ENCODE measurements at places on chromosomes 16 and 17. TPM values are rescaled to one million over a fixed set of nuclear protein-coding genes. Genes with fewer than 3 reads are reported as not detected.

DNA sequence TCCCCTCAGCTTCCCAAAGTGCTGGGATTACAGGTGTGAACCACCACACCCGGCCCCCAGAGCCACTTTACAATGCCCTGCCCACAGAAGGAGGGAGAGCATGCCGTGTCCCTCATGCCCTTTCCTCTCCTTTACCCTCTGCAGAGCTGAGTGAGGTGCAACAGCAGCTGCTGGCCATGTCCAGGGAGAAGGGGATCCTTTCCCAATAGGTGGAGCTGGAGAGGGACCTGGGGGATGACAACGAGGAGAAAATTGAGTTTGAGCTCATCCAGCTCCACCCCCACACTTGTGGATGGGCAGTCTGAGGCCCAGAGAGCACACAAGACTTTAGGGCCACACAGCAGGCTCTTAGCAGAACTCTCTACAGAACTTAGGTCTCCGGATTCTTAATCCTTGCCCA, 7.9 kb upstream of the GSDMA start:
- DNase-seq = no peak

DNA sequence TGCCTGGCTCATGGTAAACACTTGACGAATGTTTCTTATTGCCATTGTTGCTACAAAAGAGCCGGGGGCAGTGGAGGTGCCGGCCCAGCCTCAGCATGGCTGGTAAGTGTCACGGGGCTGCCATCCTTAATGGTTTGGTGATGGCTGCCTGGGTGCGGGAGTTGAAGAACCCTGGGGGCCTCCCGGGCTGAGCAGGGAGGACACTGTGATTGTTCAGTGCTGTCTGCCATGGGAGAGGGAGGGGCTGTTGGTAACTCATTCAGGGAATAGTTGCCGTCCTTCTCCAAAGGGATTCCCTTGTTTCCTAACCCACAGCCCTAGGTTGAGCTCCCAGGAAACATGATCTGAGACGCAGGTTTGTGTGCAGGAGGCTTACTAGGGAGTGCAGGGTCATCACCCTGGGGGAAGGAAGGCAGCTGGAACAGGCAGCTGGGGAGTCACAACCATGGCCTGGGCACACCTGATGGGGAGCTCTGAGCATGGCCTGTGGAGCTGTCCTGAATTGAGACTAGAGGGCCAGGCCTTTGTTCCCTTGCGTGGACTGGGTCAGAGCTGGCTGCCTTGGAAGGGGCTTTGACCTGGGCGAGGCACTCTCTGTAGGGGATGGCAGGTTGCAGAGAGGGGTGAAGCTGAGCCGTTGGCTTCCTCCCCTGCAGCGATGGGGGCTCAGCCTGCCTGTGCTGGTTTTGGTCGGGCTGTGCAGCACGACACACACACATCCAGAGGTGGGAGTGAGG, 85.7 kb downstream of the PLCG2 start:
- DNase-seq = no peak

DNA sequence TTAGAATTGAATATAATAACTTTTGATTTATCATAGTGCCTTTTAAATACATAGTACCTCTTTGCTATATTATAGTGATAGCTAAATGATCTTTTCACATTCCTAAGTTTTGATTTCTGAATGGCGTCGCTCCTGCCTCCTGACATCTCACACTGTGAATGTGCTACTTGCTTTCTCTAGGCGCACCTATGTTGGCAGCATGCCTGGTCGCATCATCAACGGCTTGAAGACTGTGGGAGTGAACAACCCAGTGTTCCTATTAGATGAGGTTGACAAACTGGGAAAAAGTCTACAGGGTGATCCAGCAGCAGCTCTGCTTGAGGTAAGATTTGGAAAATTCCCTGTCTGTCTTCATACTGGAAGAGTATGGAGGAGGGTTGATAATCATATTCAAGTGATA, 29.8 kb upstream of the ABCC11 start:
- DNase-seq = no peak

CCL1 gene
- not detected for total RNA-seq

VMP1 gene
- 133 TPM for total RNA-seq

HS3ST3A1 gene
- 9.0 TPM for total RNA-seq
